ENCODE measurements at places on chromosomes 2 and 18.
A peak's percentile ranks its signal among the peaks of the same experiment; 100 is the strongest.

DNA sequence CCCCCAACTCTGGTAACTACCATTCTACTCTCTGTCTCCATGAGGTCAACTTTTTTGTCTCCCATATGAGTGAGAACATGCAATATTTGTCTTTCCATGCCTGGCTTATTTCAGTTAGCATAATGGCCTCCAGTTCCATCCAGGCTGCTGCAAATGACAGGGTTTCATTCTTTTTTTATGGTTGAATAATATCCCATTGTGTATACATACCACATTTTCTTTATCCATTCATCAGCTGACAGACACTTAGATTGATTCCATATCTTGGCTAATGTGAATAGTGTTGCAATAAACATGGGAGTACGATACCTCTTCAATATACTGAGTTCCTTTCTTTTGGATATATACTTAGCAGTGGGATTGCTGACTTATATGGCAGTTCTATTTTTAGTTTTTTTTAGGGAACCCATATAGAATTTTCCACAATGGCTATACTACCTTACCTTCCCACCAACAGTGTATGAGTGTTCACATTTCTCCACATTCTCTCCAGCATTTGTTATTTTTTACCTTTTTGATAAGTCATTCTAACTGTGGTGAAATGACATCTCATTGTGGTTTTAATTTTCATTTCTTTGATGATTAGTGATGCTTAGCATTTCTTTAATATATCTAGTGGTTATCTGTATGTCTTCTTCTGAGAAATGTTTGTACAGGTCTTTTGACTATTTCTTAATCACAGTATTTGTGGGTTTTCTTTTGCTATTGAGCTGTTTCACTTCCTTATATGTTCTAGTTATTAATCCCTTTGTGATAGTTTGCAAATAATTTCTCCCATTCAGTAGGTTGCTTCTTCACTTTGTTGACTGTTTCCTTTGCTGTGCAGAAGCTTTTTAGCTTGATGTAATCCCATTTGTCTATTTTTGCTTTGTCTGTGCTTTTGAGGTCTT lies 112.2 kb downstream of the SRBD1 start:
- no peak for DNase-seq

- DNase-seq: no peak
Measured at GRCh38 chr18:46268671-46269070, 164.5 kb downstream of the HAUS1 start.

GRCh38 chr2:121798617-121799016 lies 43.2 kb downstream of the TSN start:
- no peak for DNase-seq

DNA sequence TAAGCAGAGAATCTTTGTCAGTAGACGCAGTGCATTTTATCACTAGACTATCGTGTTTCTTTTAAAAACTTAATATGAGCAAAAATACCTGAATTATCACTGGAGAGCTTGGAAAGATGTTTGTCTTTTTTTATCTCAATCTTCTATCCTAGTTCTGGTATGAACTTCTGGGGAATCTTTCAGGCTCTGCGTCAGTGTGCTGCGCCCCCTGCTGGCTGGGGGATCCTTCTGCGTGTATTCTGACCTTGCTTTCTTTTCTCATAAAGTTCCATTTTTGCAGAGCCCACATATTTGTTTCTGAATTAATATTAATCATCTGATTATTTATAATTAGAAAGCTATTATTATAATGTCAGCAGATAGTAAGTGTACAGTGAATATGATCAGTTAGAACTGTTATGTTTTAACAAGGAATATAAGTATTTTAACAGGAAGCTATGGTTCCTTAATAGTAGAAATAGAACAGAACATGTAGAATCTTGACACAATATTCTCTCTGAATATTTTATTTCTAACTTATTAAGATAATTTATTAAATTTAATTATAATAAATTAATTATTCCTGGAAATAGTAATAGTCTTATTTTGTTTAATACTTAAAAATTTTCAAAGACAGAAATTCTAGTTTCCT lies 945.0 kb upstream of the CRIM1 start:
- DNase-seq: peak; percentile 22

- no peak for DNase-seq
Measured at GRCh38 chr2:241324775-241325174, 9.1 kb downstream of the SEPTIN2 start.

GRCh38 chr2:121266543-121267106 lies 18.4 kb downstream of the TFCP2L1 start:
- DNase-seq: no peak

DNA sequence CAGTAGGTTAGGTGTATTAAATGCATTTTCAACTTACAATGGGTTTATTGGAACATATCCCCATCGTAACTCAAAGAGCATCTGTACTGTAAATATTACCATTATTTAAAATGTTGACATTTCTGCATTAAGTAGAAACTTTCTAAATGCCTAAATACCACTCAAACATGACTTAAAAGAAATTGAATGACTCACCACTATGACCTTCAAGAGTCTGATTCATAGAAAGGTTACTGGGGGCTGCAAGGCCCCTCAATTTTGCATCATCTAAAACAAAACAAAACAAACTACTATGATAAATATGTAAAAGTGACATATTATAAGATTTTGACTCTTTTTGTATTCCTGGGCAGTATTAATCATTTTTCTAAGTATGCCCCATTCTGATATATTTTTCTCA lies 7.6 kb downstream of the WDR35 start:
- DNase-seq: no peak
